ENCODE measurements at places on chromosomes 4 and X.
A peak's percentile ranks its signal among the peaks of the same experiment; 100 is the strongest.

DNA sequence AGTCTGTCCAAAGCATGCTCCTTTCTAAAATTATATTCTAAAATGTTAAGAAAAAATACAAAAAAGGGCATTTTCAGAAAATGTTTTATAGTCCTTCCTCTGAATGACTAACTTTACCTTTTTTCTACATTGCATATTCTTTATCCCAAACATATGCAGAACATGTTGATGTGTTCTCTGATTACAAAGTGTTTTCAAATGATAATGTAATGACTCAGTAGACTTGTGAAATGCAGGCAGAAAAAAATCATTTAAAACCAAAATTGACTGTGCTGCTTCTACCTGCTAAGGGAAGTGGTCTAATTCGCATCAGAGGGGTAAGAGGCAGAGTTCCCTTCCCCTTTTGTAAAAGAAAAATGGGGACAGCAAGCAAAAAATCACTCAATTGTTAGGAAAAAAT lies 22.7 kb upstream of the YTHDC1 start:
- no peak overlapping the region for H3K27ac ChIP-seq
- H3K4me3 ChIP-seq, result no peak overlapping the region
- DNase-seq, result no peak
- no peaks in the 10 kb centered on the region for H3K27me3 ChIP-seq

DNA sequence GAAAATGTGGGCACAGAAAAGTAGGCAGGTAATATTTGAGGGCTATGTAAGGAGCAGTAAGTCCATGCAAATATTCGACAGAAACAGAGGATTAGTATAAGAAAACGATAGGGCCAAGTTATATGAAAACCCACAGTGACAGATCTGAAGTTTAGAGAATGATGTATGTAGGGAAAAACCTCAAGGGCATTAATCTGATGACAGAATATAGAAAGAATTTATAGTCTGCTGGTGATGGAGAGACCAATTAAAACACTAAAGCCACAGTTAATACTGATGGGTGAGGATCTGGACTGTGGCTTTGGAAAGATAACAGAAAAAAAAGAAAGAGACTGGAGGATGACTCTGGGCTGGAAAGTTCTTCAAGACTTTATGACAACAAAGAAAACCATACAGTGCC lies 169.7 kb downstream of the PALLD start:
- DNase-seq, result no peak
- no peaks in the 10 kb centered on the region for H3K36me3 ChIP-seq
- no peaks in the 10 kb centered on the region for H3K4me1 ChIP-seq

DNA sequence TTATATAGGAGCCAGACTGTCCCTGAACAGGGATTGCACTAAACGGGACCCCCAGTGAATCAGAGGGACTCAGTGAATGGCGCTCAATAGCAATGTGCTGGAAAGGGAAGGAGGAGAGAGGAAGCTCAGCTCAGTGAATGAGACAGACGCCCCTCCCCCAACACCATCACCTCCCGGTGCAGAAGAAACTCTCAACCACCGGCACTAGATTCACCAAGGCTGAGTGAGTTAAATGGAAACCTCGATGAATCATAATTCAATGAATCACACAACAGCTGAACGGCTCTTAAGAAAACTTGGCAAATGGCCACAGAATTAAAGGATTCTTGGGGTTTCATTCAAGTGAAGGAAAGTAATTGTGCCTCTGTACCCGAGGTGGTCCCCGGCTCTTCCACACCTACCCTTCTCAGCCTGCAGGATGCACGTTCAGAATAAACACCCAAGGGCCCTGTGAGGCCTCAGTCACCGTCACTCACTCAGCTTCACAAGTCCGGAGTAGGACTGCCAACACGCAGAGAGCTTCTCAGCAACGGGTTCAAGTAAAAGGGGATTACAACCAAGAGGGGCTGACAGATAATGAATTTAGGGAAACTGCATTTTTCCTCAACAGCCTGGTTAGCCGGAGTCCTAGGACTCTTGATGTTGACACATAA lies 29.3 kb downstream of the CRMP1 start:
- H3K27ac ChIP-seq, result no peak overlapping the region
- peak; percentile 76 for DNase-seq
- H3K27me3 ChIP-seq, result peaks cover under 1% of the 10 kb centered on the region

DNA sequence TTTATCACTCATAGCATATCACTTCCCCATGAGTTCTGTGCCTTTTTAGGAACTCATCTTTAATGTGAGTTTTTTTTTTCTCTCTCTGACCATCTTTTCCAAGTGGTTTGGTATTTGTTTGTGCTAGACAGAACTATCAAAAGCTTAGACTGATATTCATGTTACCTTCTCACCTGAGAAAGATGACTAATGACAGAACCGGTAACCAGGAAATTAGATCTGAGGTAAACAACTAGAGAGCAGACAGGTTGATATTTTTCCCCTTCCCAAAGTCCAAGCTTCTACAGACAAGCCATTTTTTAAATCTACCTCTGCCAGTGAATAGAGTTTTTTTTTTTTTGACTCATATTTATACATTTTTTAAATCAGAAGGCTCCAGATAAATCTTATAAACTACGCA lies 17.0 kb upstream of the SRD5A3 start:
- no peak overlapping the region for H3K4me3 ChIP-seq
- H3K36me3 ChIP-seq, result no peaks in the 10 kb centered on the region
- peaks cover 7% of the 10 kb centered on the region for H3K4me1 ChIP-seq
- DNase-seq, result no peak
- H3K27ac ChIP-seq, result no peak overlapping the region

DNA sequence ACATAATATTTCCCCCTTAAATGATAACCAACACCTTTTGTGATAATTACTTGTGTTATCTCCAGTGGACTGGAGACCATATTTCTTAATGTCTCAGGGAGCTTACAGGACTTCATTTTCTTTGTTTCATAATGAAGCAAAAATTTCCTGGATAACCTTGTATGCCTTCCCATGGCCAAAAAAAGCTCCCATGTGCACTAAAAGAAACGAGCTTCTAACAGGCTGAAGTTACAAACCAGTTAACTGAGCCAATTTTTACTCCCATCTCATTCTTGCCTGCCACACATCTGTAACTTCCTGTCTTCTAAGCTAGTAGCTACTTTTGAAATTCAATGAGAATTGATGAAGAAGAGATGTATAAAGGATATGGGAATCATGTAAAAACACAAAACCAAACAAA lies 32.8 kb downstream of the GATB start:
- H3K27ac ChIP-seq, result no peak overlapping the region
- DNase-seq, result no peak
- peaks cover 6% of the 10 kb centered on the region for H3K36me3 ChIP-seq
